Left colon (tissue), 2 donors: ENCODE measurements at places on chromosomes 6 and 20. TPM values are rescaled to one million over a fixed set of nuclear protein-coding genes. Genes with fewer than 3 reads are reported as not detected.
A peak's percentile ranks its signal among the peaks of the same experiment; 100 is the strongest.

- no peak for DNase-seq
Measured at GRCh38 chr6:73514746-73515110, 6.1 kb downstream of the EEF1A1 start.

- no peak for DNase-seq
Measured at GRCh38 chr6:7649037-7649810, 59.2 kb downstream of the SNRNP48 start.

MMP24 gene
- total RNA-seq: 0.59 TPM

DNA sequence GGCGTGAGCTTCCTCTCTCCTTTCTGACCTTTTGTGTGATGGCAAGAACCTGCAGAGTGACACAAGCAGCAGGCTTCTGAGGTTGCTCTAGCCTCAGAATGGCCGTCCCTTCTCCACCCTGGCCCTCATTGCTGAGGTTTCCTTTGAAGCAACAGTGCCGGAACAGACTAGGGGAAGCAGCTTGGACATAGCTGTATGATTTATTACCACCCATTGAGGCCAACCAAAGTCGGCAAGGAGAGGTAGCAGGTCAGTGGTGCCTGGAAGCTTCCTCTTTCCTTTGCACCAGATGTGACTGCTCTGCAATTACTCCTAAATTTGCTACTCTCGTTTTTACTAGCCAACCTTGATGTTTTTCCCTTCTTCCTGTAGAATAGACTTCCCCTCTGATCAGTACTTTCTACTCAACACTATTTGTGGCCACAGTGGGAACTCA lies 31.4 kb downstream of the PTPN1 start:
- DNase-seq: no peak

DNA sequence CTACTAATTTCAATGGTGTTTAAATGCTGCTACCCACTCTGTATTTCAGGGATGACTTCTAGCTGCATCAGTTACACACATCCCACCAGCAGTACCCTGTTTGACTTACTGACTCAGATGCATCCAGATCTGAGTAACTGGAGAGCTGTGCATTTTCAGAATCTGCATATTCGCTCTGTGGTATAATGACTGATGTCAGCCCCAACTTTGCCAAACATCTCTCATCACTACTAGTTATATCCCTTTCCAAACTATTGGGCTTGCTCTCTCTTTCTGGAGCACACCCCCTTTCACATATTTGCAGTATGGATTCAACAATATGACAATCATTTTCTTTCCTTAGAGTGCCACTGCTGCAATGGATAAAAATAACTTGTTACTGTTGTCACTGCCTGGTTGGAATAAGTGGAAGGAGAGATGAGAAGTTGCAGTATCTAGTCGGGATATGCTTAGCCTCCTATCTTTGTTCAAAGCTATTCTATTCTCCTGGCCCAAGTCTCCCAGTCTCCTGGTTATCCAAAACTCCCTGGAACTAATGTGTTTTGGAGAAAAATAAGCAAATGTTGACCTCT lies 3.3 kb upstream of the RSPO3 start:
- DNase-seq: no peak

- no peak for DNase-seq
Measured at GRCh38 chr6:147906361-147906760, 397.9 kb downstream of the SAMD5 start.

THEMIS gene
- total RNA-seq: 0.67 TPM

GRCh38 chr6:36283608-36284007 lies 13.7 kb downstream of the PNPLA1 start:
- DNase-seq: no peak

- DNase-seq: peak; percentile 72
Measured at GRCh38 chr6:2403546-2403945, 158.1 kb upstream of the GMDS start.

- DNase-seq: no peak
Measured at GRCh38 chr6:156906451-156906850, 129.3 kb downstream of the ARID1B start.

LRRC73 gene
- total RNA-seq: 0.61 TPM

SLC22A16 gene
- not detected for total RNA-seq

DNA sequence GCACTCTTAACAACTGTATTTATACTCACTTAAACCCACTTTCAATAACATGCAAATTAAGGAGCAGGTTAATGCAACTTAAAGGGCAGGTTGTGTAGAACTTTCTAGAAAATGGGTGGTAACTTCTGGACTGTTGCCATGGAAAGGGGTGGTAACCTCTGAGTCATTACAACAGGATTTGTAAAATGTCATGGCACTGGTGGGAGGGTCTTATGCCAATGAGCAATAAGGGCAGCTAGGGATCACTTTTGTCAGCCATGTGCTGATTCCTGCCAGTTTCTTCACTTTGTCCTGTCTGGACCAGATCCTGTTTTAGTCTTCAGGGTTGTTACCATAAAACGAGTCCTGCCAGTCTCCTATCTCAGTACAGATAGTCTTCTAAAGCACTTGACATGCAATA lies 560.5 kb upstream of the PTCHD4 start:
- DNase-seq: no peak

ECT2L gene
- total RNA-seq: not detected

NELFCD gene
- 41.2 TPM for total RNA-seq

ZBTB46 gene
- total RNA-seq: 3.0 TPM

TFAP2C gene
- total RNA-seq: 0.52 TPM

PXMP4 gene
- 22.2 TPM for total RNA-seq

DNA sequence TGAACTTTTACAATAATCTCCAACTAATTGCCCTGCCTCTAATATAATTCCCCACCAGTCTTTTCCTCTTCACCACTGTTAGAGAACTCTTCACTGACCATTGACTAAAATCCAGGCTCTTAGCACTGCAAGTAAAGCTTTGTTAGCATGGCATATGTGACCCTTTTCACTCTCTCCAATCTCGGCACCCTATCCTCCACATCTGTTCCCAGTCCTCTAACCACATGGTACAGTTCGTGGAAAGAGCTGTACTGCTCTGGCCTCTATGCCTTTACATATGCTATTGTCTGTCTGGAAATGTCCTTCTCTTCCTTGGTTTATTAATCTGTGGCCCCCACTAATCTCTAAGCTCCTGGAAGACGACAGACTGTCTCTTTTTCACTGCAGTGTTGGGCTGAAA lies 63.0 kb upstream of the EIF2S2 start:
- DNase-seq: no peak

HLA-DPB1 gene
- total RNA-seq: 15.1 TPM

DNA sequence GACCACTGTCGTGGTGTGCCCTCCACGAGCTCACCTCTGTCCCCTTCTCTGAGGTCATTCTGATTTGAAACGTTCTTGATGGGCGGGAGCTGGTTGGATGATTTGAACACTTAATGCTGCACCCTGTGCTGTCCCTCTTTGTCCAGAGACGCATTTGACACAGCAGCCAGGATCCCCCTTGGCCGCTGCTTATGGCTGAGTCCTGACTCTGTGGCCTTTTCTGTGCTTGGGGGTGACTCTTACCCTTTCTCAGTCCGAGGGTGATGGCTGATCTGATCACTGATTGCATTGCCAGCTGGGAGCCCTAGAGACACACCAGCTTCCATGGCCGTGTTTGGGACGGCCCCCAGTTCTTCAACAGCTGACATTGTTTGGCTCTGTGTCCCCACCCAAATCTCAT lies 43.5 kb upstream of the FRMD1 start:
- DNase-seq: no peak

DNA sequence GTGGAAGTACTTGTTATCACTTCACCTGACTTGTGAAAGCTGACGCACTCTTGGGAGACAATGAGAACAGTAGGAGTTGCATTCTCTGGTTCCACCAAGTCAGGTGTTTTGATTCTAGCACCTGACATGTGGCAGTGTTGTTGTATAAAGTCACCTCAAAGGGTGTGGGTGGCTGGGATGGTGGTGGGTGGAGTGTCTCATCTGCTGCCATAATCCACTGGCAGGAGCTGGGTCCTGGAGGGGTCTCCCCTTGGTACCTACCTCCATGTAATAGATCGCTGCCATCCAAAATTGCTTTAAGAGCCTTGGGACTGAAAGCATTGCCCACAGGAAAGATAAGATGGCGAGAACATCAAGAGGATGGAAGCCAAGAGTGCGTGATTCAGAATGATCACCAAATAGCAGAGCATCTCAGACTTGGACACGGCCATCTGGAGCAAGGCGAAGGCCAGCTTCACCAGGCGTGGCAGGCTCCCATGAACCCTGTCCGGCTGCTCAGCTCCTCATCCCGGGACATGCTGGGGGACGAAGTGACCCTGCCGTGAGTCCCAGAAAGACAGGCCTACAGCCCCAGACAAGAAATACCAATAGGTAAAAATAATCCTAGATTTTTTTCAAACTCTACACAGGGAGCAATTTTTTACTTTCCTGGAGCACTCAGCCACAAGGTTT lies 56.6 kb downstream of the NPEPL1 start:
- DNase-seq: no peak

BPIFB1 gene
- not detected for total RNA-seq

DNA sequence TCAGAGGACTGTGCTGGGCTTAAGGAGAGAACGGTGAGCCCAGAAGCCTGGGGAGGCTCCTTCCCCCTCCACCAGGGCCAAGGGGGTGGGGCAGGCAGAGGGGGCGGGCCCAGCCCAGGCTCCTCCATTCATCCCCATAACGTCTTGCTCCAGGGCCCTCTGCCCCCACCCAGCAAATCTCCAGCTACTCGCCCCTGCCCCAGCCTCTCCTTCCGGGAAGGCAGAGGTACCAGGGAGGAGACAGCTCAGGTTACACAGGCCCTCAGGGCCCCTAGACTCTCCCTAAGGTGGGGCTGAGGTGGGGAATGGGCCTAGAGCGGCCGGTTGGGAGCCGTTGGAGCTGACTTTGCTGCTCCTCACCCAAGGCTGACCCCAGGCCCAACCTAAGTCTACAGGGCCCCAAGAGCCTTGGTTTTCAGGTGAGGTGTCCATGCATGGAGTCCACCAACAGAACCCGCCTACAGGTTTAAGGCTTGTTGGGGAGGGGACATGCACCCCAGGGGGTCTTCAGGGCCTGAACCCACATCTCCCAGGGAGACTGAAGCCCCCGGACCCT lies 1.2 kb downstream of the LAMA5 start:
- DNase-seq: peak; percentile 49

DNA sequence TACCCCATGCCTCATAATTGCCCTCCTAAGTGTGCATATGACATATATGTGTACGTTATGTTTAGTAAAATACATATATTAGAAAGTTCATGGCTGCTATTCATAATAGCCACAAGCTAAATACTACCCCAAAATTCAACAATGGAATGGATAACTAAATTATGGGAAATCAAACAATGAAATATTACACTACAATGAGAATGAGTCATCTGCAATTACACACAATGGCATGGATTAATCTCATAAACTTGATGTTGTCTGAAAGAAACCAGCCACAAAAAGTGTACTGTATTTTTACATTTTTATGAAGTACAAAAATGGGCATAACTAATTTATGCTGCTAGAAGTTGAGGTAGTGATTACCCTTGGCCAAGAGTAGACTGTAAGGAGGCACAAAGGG lies 477.0 kb downstream of the HAO1 start:
- no peak for DNase-seq

- no peak for DNase-seq
Measured at GRCh38 chr6:50270415-50270814, 220.7 kb upstream of the DEFB112 start.

NEDD9 gene
- total RNA-seq: 84.8 TPM

GGTLC1 gene
- total RNA-seq: not detected

HCRTR2 gene
- total RNA-seq: not detected

- DNase-seq: no peak
Measured at GRCh38 chr6:130827247-130828149, at the start of gene SMLR1. TSS of gene SMLR1 (plus strand) at chr6:130827406. CDS start at chr6:130827414, 8 bp downstream.

GRCh38 chr6:16950825-16951495 lies 150.9 kb upstream of the STMND1 start:
- no peak for DNase-seq

LTB gene
- 0.70 TPM for total RNA-seq

DNA sequence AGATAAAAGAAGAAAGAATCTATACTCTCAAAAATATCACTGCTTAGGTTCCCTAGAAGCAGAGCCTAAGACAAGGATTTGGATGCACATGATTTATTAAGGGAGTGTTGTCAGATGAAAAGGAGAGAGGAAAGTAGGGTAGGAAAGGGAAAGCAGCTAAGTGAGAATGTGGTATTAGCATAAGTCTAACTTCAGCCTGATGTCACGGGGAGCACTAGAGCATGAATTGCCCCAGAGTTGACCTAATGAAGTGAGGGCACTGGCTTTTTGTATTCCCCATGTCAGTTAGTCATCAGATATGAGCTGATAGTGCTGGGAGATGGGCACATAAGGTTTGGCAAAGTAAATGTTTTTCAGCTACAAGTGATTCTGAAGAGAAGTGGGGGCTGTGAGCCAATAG lies 129.0 kb upstream of the THEMIS start:
- no peak for DNase-seq

DNA sequence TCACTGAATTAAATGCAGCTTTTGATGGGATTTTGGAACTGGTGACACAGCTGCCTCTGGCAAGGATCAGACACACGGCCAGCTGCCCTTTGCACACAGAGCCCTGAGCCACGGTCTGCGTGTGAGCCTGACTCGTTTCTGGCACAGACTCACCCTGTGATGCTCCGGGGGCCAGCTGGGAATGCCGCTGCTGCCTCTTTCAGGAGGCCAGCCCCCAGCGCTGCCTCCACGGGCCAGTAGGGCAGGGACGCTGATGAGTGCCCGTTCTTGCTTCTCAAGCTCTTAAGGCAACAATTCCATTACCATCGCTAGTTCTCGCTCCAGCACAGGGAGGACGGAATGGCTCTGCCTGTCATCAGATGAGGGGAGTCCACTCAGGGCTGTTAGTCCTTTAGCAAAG lies 61.6 kb downstream of the IRF4 start:
- no peak for DNase-seq

GRCh38 chr20:62409931-62410745 lies 3.1 kb upstream of the CABLES2 start:
- DNase-seq: peak; percentile 83
